ENCODE measurements at places on chromosomes 7 and 10. TPM values are rescaled to one million over a fixed set of nuclear protein-coding genes. Genes with fewer than 3 reads are reported as not detected.

GRCh38 chr7:110762546-110763225 is 328.2 kb upstream of the LRRN3 start:
- DNase-seq = no peak

The OR6V1 gene
- total RNA-seq = not detected

GRCh38 chr7:141915565-141915964 is 634 bp upstream of the OR9A4 start:
- no peak for DNase-seq

The COL1A2 gene
- total RNA-seq = not detected

DNA sequence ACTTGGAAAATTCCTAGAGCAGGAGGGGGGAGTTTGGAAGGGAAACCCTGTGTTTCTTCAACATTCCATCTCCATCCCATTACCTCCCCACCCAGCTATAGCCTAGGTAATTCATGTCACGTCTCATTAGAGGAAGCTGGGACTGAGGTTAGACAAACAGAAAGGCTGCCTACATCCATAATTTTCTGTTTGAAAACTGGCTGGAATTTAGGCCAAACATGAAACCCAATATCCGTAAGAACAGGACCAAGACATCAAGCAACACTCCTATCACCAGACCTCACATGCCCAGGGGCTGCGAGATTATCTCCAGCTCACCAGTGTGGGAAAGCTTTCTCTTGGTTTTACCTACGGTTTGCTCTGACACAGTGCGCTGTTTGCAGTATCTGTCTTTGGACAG is 316.3 kb downstream of the FRMD4A start:
- no peak for DNase-seq

The LRRN3 gene
- total RNA-seq = 18.0 TPM

DNA sequence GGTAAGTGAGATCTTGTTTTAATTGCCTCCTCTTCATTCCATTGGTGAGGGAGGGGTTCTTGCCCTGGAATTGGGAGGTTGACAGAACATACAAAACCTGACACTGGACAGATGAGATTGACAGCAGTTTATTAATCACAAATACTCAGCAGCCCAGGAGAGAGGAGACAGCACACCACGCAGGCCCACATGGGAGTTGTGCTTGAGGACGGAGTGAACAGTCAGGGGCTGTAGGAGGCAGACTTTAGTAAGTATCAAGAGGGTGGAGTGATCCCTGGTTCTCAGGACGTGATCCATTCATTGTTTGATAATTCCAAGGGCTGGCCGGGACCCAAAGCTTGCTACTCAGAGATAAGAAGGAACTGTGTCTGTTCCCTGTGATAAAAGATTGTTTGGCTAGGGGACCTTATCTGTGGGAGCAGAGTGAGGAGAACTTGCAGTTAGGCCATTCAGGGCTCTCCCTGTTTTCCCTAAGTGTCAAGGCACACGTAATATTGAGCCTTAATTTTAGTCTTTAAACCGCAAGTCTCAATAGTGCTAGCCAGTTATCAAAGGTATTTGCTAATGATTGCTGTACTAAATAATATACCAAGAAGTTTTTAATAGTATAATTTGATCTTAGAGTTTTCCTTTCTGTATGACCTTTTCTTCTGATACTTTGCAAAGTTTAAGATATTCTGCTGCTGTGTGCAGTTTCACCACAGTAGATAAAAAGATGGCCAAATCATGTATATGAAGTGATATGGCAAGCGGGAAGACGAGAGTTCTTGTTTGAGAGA is 14.5 kb downstream of the CAPZA2 start:
- DNase-seq = no peak

DNA sequence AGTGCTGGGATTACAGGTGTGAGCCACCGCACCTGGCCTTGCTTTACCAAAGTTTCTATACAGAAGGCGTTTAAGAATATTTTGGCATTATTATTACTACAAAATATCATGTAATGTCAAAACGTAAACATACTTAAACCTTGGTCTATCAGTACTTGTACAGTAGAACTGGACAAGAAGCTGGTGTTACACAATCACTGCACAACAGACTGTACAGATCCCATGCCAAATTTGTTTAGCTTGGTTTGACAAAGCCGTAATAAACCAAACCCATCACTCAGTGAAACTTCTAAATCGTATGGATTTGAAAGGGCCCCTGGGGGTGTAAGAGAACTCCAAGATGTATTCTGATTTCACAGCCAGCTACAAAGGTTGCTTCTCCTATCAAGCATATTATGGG is 51.8 kb upstream of the RHEB start:
- no peak for DNase-seq

DNA sequence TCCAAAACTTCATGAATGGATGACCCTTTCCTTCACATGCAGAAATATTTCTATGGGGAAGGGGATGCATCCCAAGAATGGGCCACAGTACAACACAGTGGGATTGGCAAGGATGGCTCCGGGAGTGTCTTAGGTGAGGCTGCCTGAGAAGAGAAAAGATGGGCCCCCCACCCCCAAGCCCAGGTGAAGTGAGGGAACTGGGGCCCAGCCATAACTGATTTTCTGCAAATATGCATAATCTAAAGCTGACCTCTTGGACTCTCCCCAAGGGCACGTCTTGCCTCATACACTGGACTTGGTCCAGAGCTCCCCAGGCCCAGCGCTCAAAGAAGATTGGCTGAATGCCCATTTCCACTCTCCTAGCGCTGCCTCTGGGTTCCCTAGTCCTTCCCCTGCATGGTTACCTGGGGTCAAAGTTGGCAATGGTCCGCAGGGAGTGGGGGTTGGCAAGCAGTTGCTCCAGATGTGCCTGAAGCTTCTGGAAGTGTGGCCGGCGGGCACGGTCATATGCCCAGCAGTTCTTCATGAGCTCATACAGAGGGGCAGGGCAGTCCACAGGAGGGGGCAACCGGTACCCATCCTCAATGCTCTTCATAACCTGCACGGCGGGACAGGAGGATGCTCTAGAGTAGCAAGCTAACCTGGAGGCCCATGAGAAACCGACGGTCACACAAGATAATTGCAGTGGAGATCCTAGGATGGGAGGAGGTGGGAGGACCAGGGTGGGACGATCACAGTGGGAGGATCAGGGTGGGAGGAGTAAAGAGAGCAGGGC is 12.3 kb downstream of the ZYX start:
- no peak for DNase-seq

- no peak for DNase-seq
Measured at GRCh38 chr7:152669758-152670157, 6.2 kb downstream of the XRCC2 start.

- peak; percentile 80 for DNase-seq
Measured at GRCh38 chr7:47945261-47946015, 2.8 kb downstream of the PKD1L1 start.

- DNase-seq = no peak
Measured at GRCh38 chr10:84965468-84965867, 637.1 kb downstream of the CCSER2 start.

DNA sequence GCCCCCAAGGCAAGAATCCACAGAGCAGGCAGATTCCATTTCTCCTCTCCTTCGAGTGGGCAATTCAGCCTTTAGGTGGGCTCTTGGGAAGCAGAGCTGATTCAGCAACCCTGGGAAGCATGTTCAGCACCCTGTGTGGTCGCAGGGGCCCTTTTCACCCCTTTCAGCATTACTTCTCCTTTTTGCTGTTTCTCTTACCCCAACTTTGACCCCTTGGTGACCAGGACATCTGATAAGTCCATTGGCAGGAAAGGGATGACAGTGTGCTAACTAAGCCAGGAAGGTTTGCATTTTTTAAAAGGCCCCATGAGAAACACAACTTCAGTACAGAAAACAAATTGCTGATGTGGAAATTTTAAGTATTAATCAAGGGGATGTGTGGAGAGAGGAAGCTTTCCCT is 283.7 kb upstream of the NRP1 start:
- DNase-seq = no peak

DNA sequence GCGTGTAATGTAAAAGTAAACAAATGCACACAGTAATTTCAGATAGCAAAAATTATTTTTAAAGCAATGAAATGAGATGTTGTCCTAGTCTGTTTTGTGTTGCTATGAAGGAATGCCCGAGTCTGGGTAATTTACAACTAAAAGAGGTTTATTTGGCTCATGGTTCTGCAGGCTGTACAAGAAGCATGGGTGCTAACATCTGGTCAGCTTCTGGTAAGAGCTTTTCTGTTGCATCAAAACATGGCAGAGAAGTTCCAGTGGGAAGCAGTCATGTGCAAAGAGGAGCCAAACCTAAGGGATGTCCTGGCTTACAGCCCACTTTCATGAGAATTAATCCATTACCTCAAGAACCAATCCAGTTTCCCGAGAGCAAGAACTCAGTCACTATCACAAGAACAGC is 62.9 kb upstream of the MNX1 start:
- no peak for DNase-seq

The CTBP2 gene
- 0.15 TPM for total RNA-seq

The ZPBP gene
- total RNA-seq = not detected

The SAMD9 gene
- total RNA-seq = 94.9 TPM

- DNase-seq = no peak
Measured at GRCh38 chr7:158428837-158429753, 158.5 kb downstream of the PTPRN2 start.

- DNase-seq = no peak
Measured at GRCh38 chr10:37667736-37668135, 189.7 kb downstream of the ZNF248 start.

DNA sequence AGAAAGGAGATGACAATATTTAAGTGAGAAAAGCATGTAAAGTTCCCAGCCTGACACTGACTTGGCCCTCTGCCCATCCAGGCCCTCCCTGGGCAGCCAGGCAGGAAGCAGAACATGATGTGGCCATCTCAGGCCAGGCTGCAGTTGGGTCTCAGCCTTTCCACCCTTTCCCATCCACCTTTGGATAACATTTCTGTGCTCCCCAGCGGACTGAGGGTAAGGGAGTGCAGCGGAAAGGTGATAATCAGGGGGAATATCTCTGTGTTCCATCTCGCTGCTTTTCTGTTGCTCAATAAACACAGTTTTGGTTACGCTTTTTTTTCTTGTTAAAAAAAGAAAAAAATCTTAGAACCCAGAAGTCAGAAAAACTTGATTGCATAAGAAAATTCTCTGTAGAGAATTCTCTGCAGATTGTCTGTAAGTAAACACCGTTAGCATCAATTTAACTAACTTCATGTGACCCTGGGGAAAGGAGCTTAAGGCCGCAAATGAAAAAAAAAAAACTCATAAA is 37.2 kb upstream of the TARP start:
- DNase-seq = no peak

DNA sequence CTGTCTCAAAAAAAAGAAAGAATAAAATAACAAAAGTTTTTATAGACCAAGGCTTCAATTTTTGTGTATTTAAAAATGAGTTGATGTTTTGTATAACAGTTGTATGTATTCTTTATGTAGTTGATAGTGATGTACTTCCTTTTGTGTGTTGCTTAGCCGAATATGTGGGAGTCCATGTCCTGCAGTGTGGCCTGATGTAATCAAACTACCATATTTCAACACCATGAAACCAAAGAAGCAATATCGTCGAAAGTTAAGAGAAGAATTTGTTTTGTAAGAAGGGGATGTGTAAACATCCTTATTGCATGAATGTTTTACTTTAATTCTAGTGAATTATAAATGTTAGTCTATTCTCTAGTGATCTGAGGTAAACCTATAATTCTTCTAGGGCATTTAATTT is 56.6 kb downstream of the MPLKIP start:
- no peak for DNase-seq

- peak; percentile 14 for DNase-seq
Measured at GRCh38 chr10:42950606-42951485, 126.0 kb upstream of the RET start.

DNA sequence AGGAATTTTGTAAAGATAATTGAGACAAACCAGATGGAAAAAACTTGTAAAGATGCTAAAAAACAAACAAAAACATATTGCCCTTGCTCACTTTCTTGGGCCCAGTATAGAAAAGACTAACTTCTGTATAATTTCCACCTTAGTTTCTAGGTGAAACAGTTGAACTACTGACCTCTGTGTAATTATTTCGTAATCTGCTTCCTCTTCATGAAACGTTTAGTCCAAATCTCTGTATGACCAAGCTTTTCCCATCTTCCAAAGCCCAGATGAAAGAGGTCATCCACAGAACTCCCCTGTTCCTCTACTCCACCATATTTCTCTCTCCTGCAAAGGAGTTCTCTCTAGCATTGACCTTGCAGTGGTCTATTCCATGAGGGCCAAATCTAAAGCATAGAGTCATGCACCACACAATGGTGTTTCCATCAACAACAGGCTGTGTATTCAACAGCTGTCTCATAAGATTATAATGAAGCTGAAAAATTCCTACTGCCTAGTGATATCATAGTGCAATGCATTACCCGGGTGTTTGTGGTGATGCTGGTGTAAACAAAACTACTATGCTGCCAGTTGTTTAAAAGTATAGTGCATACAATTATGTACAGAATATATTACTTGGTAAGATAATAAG is 647.6 kb downstream of the TNS3 start:
- no peak for DNase-seq

The FAM25A gene
- total RNA-seq = not detected

The FGF8 gene
- not detected for total RNA-seq
